ENCODE measurements at places on chromosomes 1 and 21.

GRCh38 chr1:85888921-85889320 is 180.7 kb upstream of the ZNHIT6 start:
- DNase-seq, result no peak

DNA sequence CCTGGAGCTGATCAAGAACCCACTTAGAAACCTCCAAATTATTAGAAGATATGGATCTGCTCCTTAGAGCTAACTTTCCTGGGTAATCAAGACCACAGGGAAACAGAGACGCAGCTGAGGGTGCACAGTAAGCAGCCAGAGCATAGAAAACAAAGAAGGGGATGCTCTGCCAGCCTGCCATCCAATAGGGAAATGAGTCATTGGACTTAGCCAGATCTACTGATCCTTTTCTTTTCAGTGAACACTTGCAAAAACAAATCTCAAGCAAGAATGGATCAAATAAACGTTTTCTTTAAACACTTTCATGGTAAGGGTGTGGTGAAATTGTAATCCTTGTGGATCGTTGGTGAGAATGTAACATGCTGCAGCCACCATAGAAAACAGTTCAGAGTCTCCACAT is 474.0 kb downstream of the LTN1 start:
- DNase-seq, result no peak

- peak; percentile 9 for DNase-seq
Observed at GRCh38 chr1:119582801-119583200, 65.3 kb downstream of the ZNF697 start.

- no peak for DNase-seq
Observed at GRCh38 chr1:73784026-73784425, 413.9 kb downstream of the LRRIQ3 start.

DNA sequence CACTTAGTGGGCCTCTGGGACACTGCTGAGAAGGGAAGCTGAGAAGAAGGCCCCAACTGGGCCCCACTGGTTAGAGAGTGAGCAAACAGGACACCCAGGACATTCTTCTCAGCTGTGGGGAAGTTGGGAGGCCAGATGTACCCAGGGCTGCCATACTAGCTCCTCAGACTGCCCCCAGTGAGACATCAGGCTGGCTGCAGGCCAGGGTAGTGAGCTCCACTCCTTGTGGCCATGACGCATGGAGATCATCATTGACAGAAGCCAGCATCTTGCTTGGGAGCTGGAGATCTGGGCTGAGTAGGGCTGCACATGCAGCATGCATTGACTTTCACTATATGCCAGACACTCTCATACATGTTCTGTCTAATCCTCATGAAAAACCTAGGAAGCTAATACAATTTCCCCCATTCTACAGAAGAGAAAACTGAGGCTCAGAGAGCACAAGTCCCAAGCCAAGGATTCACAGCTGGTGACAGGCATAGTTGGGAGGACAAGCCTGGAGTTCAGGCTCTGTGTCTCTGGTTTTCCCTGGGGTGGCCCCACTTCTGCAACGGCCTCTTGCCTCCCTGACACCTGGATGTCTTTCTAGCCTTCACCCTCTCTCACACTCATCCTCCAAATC is 24.1 kb upstream of the MYCL start:
- no peak for DNase-seq

DNA sequence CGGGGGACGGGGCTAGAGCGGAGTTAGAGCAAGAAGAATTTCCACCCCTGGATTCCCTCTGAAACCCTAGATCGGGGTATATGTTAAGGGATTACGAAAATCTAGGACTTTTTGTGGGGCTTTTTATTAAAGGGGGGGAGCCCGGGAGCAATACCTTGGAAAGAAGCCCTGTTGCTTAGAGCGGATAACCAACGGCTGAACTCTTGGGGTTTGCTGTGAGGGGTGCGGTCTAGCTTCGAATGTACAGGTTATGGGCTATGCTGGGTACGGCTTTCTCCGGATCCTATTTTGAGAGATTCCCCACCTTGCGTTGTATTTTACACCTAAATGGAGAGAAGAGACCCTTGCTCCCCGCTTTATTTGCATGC is 626 bp downstream of the DYRK3 start:
- no peak for DNase-seq

- no peak for DNase-seq
Observed at GRCh38 chr1:87968197-87968955, 639.7 kb downstream of the LMO4 start.

- DNase-seq, result no peak
Observed at GRCh38 chr21:16713331-16714117, 799.3 kb upstream of the CXADR start.

GRCh38 chr1:245666412-245666811 is 511.6 kb downstream of the KIF26B start:
- DNase-seq, result no peak

DNA sequence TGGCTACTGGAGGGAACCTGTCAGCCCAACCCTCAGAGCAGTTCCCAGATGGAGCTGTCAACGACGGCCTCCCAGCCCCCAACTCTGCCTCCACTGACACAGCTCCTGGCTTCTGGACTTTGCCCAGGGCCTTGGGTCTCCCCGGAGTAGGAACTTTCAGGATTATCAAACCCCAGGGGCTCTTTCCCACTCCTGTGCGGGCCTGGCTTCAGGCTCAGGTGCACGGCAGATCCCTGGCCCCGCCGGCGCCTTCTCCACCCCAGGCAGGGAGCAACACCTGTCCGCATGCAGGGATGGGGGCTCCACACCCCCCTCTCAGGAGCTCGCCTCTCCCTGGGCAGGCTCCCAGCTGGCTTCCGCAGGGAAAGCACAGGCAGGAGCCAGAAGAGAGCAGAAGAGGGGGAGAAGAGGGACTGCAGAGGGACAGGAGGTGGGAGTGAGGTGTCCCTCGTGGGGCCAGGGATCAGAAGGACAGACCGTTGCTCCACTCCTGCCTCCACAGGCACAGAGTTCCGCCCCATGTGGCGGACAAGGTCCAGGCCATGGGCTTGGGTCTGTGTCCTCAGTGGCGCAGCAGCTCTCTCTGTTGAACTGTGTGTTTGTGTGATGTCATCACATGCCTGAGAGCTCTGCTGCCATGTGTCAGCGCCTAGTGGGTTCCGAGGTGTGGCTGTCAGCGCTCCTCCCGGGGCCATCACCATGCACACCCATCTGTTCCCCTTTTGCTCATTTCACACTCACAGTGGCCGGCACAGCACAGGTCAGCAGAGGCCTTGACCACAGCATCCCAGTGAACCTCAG is 107.7 kb downstream of the PDE9A start:
- DNase-seq, result no peak
